ENCODE measurements at places on chromosomes 4 and X. TPM values are rescaled to one million over a fixed set of nuclear protein-coding genes. Genes with fewer than 3 reads are reported as not detected.

- H3K27ac ChIP-seq, result peak overlapping the region; percentile 90
- no peaks in the 10 kb centered on the region for H3K27me3 ChIP-seq
- peak; percentile 20 for DNase-seq
- H3K4me1 ChIP-seq, result no peaks in the 10 kb centered on the region
- peaks cover 11% of the 10 kb centered on the region for H3K36me3 ChIP-seq
- H3K4me3 ChIP-seq, result peak overlapping the region; percentile 56
These were observed 1.7 kb downstream of the PLAC8 start for GRCh38 chr4:83112678-83113428.

GPRASP1 gene
- 0.81 TPM for polyA plus RNA-seq

- peak; percentile 98 for DNase-seq
- H3K27ac ChIP-seq, result peak overlapping the region; percentile 82
- no peaks in the 10 kb centered on the region for H3K4me1 ChIP-seq
- H3K27me3 ChIP-seq, result no peaks in the 10 kb centered on the region
- no peaks in the 10 kb centered on the region for H3K36me3 ChIP-seq
These were observed 25.7 kb downstream of the CXCL13 start for GRCh38 chr4:77631276-77631675.

- H3K27ac ChIP-seq, result no peak overlapping the region
- no peaks in the 10 kb centered on the region for H3K27me3 ChIP-seq
- H3K36me3 ChIP-seq, result no peaks in the 10 kb centered on the region
- no peak for DNase-seq
These were observed 36.4 kb upstream of the PLAC1 start for GRCh38 chrX:134694333-134695322.

GRCh38 chr4:20490734-20491133 lies 209.5 kb upstream of the PACRGL start:
- no peak overlapping the region for H3K27ac ChIP-seq
- no peaks in the 10 kb centered on the region for H3K27me3 ChIP-seq
- DNase-seq, result no peak
- no peak overlapping the region for H3K4me3 ChIP-seq
- no peaks in the 10 kb centered on the region for H3K4me1 ChIP-seq

DNA sequence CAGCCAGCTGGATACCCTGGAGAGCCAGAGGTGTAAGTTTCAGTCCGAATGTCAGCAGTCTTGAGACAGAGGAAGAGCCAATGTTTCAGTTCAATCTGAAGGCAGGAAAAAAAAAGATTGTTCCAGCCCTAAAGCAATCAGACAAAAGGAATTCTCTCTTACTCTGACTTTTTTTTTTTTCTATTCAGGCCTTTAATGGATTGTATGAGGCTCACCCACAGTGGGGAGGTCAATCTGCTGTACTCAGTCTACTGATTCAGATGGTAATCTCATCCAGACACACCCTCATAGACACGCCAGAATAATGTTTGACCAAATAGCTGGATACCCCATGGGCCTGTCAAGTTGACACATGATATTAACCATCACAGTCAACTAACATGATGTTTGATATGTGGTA lies 51.9 kb downstream of the TEX13A start:
- H3K4me1 ChIP-seq, result no peaks in the 10 kb centered on the region
- no peak overlapping the region for H3K27ac ChIP-seq
- H3K27me3 ChIP-seq, result no peaks in the 10 kb centered on the region
- no peak overlapping the region for H3K4me3 ChIP-seq
- no peaks in the 10 kb centered on the region for H3K36me3 ChIP-seq

TMEM131L gene
- 0.27 TPM for polyA plus RNA-seq

DNA sequence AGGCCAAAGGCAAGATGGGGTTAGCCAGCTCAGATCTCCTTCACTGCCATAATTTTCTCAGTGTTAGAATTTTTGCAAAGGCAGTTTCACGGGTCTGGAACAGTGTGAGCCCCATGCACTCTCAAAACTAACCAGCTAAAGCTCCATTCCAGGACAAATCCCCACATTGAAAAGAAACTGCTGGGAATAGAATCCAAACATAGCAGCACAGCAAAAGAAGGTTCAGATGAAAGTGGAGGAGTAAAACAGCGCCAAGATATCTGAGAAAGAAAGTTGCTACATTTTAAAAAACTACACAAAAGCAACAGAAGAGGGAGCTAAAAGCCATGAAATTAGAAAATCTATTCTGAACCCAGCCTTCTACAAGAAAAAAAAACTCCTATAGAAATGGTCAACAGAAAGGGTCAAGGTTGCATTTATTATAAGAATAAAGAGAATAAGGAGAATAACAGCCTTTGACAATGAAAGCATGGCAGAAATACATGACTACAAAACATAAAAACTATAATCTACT lies 39.6 kb upstream of the SLC7A3 start:
- no peaks in the 10 kb centered on the region for H3K4me1 ChIP-seq
- no peaks in the 10 kb centered on the region for H3K27me3 ChIP-seq
- H3K36me3 ChIP-seq, result no peaks in the 10 kb centered on the region
- H3K4me3 ChIP-seq, result no peak overlapping the region
- H3K27ac ChIP-seq, result no peak overlapping the region

GRCh38 chrX:97401586-97402136 lies 518.0 kb downstream of the RPA4 start:
- H3K27ac ChIP-seq, result no peak overlapping the region
- no peak for DNase-seq
- H3K4me3 ChIP-seq, result no peak overlapping the region
- H3K27me3 ChIP-seq, result no peaks in the 10 kb centered on the region
- no peaks in the 10 kb centered on the region for H3K4me1 ChIP-seq

GRCh38 chrX:96449191-96449590 lies 235.5 kb upstream of the DIAPH2 start:
- H3K27ac ChIP-seq, result no peak overlapping the region
- H3K36me3 ChIP-seq, result no peaks in the 10 kb centered on the region
- no peak for DNase-seq

GRCh38 chr4:163090997-163091684 lies 75.5 kb downstream of the NAF1 start:
- H3K4me3 ChIP-seq, result no peak overlapping the region
- no peaks in the 10 kb centered on the region for H3K4me1 ChIP-seq
- no peaks in the 10 kb centered on the region for H3K27me3 ChIP-seq
- DNase-seq, result no peak

- no peaks in the 10 kb centered on the region for H3K4me1 ChIP-seq
- H3K36me3 ChIP-seq, result no peaks in the 10 kb centered on the region
- DNase-seq, result no peak
These were observed 173.2 kb upstream of the FAM9B start for GRCh38 chrX:9207142-9207541.

Measured in small intestine (tissue), 16 donors.